ENCODE measurements at places on chromosomes 11 and 22.

- no peak for DNase-seq
Observed at GRCh38 chr11:76801225-76801624, 18.1 kb downstream of the TSKU start.

GRCh38 chr11:25211635-25212254, 714.9 kb downstream of the LUZP2 start:
- no peak for DNase-seq

GRCh38 chr22:29256606-29257325, 11.0 kb downstream of the RHBDD3 start:
- no peak for DNase-seq

GRCh38 chr11:100851147-100851546, 164.1 kb downstream of the ARHGAP42 start:
- no peak for DNase-seq

- DNase-seq: no peak
Observed at GRCh38 chr11:112778091-112778876, 182.9 kb upstream of the NCAM1 start.

- DNase-seq: peak; percentile 52
Observed at GRCh38 chr11:35418282-35419183, 825 bp downstream of the SLC1A2 start.

GRCh38 chr11:15136166-15136565, 21.4 kb downstream of the INSC start:
- DNase-seq: no peak

GRCh38 chr22:50282361-50283155, 12.4 kb upstream of the MAPK11 start:
- peak; percentile 83 for DNase-seq

DNA sequence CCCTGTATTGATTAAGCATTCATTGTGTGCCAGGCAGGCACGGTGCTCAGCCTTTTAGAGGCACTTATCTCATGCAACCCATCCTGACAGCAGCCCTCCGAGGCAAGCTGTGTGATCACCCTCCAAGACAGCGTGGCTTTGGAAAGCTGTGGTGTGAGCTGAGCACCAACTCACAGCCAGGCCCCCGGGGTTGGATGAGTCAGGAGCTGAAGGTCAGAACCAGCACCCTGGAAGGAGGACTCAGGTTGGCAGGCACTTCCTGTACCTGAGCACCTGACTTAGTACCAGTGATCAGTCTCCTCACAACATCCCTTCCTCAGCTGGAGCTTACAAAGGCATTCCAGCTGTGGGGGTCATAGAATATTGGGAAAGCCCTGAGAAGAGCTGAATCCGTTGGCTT, 9.0 kb downstream of the PATZ1 start:
- DNase-seq: no peak

Data from astrocyte of the hippocampus (primary cell).